ENCODE measurements at places on chromosomes 2 and 18. TPM values are rescaled to one million over a fixed set of nuclear protein-coding genes. Genes with fewer than 3 reads are reported as not detected.
A peak's percentile ranks its signal among the peaks of the same experiment; 100 is the strongest.

DNA sequence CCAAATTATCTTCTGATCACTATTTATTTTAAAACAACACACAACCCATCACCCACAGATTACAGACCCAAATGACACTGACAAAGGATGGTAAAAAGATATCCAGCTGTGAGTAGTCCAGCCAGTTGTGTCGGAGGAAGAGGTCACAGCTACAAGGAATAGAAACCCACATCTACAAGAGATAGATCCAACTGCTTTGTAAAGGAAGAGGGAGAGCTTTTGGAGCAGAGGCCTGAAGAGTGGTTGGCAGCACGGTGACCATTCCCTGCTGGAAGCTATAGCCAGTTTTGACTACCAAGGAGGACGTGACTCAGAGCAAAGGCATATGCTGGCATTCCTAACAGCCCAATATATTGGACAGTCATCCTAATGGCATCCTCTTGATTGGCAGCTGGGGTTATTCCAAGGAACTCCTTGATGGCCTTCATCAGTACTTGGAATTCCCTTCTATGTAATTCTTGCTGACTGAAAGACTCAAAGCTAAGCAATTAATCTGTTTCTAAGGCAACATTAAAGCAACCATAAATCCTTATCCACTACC, 17.1 kb downstream of the SLC8A1 start:
- peak; percentile 98 for DNase-seq

- DNase-seq, result no peak
Measured at GRCh38 chr18:62738639-62739038, 23.3 kb downstream of the PHLPP1 start.

DNA sequence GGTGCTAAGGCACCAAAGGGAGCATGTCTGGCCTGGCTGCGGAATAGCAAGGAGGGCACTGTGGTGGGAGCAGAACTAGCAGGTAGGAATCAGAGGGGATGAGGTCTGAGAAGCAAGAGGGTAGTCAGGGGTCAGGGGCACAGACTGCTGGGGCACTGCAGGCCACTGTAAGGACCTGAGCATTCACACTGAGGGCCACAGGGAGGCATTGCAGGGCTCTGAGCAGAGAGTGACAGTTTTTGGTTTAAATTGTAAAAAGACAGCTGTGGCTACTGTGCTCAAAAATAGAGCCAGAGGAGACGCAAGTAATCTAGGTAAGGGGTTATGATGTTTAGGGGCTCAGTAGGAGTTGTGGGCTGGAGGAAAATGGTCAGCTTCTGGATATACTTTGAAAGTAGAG, 41.5 kb downstream of the ARHGAP25 start:
- no peak for DNase-seq

DNA sequence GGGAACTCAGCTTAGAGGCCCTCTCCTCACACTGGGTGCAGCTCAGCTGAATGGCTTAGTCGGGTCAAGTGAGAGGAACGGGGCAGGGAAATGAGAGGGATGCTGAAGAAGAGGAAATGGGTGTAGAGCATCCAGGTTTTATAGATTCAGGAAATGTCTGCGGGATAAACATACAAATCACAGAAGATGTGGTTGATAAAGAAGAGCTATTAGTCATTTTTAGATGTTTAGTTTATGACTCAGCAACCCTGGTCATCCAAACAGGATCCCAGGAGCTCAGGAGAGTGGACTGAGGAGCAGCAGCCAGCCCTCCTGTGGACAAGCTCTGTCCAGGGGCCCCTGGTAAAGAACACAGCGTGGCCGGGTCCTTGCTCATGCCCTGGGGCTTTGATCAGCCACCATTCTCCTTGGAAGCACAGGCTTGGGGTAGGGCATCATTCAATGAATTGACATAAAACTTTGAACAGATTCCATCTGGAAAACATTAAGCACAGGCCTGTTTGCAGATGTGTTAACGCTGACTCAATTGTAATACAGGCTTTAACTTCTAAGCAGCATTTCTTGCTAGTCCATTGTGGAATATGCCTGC, 83.0 kb downstream of the NPAS2 start:
- peak; percentile 99 for DNase-seq

GRCh38 chr18:60649107-60649506, 276.5 kb upstream of the MC4R start:
- no peak for DNase-seq

- no peak for DNase-seq
Measured at GRCh38 chr2:8399731-8400130, 282.1 kb upstream of the ID2 start.

DNA sequence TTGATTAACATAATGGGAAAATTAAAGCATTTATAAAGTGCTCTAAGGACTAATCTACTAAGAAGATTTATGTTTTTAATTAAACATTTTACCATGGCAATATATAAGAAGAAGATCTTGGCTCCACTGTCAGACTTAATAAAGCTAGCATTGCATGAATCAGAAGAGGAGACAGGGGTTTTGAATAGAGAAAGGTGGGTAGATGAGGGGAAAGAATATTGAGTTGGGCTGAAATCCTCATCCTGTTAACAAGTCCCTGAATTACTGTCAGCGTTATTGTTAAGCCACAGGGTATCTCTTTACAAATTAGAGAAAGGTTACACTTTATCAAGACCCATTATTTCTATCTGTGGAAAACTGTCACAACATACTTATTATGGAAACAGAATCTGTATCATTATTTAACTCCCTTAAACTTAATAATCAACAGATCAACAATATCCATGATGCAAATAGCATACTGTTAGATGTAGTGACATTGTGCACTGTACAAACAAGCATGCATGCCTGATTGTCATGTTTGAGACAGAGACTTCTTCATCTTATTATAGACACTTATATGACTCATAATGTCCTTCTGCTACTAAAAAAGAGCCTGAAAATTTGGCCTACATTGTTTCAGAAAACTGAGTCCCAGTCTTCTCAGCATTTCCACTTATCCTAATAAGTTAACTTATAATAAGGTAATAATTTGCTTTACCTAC, 304.1 kb downstream of the NRXN1 start:
- no peak for DNase-seq

DNA sequence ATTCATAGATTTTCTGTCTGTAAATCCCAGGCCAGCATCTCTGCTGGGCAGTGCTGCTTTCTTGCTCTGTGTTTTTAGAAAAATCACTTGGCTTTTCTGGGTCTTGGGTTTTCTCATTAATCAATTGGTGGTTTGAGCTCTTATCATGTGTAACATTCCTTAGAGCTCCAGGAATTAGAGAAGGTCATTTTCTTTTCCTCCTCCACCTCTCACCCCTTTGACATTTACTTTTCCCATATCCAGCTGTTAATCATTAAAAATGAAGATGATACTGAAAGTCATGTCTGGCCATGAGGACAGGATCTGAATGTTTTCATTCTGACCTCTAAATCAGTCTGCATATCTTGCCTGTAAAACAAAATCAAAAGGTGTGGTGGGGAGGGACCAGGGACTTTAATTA, 111.0 kb downstream of the LRRTM1 start:
- no peak for DNase-seq

DNA sequence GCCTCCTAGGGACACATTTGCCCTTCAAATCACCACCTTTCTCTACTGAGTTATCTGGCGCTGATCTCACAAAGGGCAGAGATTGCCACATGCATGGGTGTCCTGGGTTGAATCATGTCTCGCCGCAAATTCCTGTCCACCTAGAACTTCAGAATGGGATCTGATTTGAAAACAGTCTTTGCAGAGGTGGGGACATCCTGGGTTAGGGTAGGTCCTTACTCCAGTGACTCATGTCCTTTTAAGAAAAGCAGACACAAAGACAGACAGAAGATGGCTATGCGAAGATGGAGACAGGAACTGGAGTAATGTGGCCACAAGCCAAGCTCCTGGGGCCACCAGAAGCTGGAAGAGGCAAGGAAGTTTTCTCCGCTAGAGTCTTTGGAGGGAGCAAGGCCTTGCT, 197.4 kb upstream of the SMIM21 start:
- no peak for DNase-seq

PPM1B gene
- total RNA-seq, result 26.0 TPM

FAM110C gene
- total RNA-seq, result not detected

TUBB8B gene
- not detected for total RNA-seq

IL37 gene
- not detected for total RNA-seq

TEKT4 gene
- not detected for total RNA-seq

MBD1 gene
- total RNA-seq, result 53.0 TPM

SIX3 gene
- not detected for total RNA-seq

Measured in HFFc6 (cell line).